ENCODE measurements at places on chromosomes 11 and 22.

- no peak for DNase-seq
These were observed 458.4 kb upstream of the CCDC179 start for GRCh38 chr11:23318670-23319069.

DNA sequence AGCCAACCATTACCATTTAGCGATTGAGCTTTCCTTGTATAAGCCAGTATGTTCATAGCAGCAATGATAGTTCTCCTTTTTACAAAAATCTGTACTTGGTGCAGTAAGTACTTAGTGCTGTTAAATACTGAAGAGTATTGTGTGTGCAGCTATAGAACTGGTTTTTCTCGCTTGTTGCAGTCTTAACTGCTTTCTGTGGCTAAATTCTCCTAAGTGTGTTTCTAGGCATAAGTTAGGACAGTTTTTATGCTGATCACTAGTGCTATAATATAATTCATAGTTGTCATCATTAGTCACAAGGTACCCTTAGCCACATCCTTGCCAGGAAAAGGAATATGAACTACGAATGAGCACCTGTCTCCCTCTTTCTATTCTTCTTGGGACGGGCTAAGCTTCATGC lies 107.7 kb downstream of the GRAMD1B start:
- no peak for DNase-seq

DNA sequence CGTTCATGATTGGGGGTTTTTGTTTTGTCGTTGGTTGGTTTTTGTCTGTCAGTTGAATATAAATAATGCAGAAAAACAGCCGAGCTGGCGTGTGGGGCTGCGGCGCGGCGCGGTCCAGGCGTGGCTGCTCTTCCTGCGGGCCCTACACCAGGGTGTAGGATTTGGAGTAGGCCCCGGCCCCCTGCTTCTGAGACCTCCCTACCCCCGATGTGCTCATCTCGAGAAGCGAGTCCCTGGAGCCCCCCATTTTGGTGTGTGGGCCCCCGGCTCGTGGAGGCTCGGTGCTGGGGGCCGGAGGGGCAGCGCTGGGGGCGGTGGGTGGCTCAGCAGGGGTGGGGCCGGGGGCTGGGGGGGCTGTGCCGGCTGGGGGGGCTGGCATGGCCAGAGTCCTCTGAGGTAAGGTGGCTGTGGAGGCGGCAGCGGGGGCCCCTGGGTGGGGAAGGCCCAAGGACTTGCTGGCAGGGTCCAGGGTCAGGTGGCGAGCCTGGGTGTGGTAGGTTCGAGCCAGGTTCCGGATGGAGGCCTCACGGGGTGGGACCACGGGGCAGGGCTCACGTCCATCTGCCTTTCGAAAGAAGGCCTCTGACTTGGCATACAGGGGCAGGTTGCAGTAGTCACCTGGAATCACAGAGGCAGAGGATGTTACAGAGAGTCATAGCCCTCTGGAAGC lies 100.7 kb downstream of the CEP164 start:
- DNase-seq = no peak

GRCh38 chr11:3184732-3185347 lies 19.7 kb upstream of the OSBPL5 start:
- no peak for DNase-seq

All from stimulated activated CD4-positive, alpha-beta T cell treated with anti-CD3 and anti-CD28 coated beads, Interleukin-15, amount 100 ng/mL, for 1 hour (primary cell).